ENCODE measurements at places on chromosomes 1 and 21.
A peak's percentile ranks its signal among the peaks of the same experiment; 100 is the strongest.

DNA sequence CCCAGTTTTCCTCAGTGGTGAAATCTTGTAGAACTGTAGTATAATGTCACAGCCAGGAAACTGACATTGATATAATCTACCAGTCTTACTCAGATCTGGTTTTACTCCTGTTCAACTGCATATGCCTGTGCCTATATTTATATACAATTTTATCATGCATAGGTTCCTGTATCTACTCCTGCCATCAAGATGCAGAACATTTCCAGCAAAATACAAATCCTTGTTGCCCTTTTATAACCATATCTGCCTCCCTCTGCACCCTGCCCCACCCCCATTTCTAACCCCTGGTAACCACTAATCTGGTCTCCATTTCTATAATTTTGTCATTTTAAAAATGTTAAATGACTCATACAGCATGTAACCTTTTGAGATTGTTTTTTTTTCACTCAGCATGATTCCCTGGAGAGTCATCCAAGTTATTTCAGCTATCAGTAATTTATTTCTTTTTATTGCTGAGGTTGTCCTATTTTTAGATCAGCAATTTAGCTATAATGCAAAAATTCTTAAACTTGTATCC is 8.1 kb downstream of the UTP25 start:
- no peak for DNase-seq

DNA sequence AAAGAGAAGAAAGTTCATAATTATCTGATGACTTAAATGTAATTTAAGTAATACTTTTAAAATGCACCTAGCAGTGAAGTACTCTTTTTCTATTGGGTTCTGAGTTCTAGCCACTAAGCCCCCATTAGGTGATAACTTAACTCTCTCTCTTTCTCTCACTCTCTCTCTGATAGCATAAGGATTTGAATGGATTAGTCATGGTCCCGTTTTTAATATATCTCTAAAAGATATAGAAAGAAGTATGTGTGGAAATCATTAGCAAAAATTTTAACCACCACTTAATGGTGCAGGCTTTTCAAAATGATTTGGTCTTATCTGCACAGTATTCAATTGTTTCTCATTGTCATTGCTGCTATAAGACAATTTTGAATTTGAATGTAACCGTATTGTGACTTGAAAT is 78.2 kb downstream of the RWDD3 start:
- DNase-seq, result no peak

DNA sequence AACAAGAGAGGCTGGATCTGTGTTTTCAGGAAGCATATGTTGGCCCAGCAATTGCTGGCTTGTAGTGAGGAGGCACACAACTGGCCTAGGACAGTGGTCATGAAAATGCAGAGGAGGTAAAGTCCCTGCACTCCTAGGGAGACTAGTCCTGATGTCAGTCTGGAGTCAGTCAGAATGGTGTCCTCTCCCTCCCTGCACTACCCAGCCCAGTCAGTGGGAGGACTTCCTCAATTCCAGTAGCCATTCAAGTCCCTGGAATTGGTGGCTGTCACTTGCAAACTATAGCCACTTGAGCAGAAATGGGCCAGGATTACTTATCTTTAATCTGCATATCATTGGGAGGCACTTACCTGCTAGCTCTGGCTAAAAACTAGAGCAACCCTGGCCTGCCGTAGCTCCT is 18.6 kb downstream of the NDUFS5 start:
- DNase-seq, result no peak

- no peak for DNase-seq
Measured at GRCh38 chr1:117579221-117579906, 26.5 kb upstream of the TENT5C start.

GRCh38 chr1:50955116-50955515 is 5.0 kb downstream of the FAF1 start:
- no peak for DNase-seq

DNA sequence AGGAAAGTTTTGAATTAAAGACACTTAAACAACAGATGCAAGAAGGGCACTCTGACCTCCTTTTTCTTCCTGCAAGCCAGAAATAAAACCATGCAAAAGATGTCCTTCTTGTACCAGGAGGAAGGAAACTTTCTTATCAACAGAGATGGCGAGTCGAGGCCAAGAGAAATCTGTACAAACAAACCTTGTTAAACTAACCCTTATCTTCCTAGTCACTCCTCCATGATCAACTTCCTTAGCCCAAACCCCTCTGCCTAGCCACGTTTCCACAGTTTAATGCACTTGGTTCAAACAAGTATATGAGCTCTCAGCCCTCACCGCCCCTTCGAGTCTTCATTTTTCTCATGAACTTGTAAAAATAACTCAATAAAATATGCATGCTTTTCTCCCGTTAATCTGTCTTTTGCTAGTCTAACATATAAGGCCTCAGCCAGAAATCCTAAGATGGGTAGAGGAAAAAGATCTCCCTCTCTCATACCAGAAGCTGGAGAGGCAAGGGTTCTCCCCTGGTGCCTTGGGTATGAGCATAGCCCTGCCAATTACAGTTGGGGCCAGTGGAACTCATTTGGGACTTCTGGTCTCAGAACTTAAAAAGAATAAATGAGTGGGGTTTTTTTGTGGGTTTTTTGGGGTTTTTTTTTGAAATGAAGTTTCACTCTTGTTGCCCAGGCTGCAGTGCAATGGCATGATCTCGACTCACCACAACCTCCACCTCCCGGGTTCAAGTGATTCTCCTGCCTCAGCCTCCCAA is 141.7 kb upstream of the SOD1 start:
- no peak for DNase-seq

DNA sequence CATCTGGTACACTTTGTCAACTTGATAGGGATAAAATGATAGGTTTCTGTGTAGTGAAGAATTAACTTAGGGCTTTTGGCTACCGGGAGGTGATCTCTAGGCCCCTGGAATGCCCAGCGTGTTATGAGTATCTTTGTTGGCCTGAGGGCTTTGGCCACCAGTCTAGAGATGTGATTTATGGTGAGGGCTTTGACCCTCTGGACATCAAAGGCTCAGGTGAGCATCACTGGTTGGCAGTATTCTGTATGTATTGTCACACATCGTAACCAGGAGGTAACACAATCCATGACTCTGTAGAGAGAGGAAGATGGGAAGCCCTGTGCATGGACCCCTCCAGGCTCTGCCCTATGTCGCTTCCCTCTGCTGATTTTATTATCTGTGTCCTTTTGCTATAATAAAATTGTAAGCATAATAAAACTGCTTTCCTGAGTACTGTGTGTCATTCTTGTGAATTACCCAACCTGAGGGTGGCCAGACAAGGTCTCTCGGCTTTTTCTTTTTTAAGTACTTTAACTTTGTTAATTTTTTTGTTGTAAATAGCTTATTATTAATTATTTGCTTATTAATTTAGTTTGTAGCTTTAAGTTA is 40.2 kb upstream of the PRDX6 start:
- DNase-seq, result no peak

DNA sequence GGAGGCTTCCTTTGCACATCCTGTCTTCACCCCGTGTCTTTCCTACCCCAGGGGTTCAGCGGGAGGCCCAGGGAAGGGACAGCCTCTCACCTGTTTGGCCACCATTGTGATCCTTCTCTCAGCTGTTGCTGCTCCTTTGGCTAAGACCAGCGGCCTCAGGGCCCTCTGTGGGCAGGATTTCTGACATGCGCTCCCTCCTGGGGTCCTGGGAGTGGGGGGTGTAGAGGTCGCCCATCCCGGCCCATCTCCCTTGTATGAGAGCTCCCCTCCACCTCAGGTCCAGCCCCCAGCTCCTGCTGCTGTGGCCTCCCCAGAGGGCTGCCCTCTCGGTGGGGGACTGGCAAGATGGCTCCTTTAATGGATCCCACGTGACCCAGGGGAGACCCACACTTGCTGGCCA is 120.5 kb downstream of the PRDM2 start:
- DNase-seq, result no peak

DNA sequence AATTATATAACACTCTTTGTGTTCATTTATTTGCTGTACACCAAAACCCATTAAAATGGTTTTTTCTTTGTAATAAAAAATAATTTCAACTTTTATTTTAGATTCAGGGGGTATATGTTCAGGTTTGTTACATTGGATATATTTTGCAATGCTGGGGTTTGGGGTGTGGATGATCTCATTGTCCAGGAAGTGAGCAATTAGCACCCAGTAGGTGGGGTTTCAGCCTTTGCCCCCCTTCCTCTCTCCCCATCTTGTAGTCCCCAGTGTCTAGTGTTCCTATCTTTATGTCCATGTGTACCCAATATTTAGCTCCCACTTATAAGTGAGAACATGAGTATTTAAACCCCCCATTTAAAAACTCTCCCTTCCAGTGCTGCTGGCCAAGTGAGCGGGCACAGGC is 184.6 kb downstream of the RHOU start:
- no peak for DNase-seq

GRCh38 chr1:10835822-10836421 is 39.5 kb upstream of the CASZ1 start:
- DNase-seq, result no peak

GRCh38 chr1:207495801-207496792 is at the start of gene CR1:
CR1 (plus strand) TSS chr1:207496157; CDS start chr1:207496268, 111 bp downstream.
- peak; percentile 22 for DNase-seq

GRCh38 chr1:236302941-236303340 is 21.2 kb upstream of the ERO1B start:
- DNase-seq, result no peak

GRCh38 chr1:48645883-48646282 is 130.8 kb downstream of the BEND5 start:
- no peak for DNase-seq

DNA sequence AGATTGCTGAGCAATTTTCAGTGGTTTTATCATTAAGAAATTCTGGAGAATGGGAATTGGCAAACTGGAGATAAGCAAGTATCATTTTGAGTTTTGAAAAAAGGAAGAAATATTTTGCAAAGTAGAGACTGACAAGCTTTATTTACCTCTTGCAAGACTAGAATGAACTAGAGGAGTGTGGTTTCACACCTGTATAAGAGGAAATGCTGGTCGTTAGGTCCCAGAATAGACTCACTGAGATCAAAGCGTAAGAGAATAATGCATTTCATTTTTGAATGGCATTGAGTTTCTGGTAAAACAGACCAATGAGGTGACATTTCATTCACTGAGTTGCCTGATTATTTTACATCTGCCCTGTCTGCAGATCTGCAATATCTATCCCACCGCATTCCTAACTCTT is 308.1 kb downstream of the ADGRL2 start:
- DNase-seq, result no peak

DNA sequence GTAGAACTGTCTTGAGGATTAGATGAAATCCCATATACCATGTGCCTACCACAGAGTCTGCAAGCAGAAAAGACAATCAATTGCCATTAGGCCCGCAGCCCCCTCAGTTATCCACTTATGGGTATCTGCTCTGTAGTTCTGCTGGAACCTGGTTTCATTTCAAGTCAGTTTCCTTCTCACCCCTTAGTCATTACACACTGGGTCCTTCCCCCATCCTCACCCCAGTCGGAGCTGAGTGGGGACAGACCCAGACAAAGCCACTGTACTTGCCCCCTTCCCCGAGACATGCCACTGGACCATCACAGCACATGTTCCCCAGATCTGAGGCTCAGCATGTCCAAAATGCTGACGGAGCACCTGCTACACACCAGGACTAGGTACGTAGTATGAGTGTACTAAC is 21.2 kb downstream of the PGLYRP3 start:
- no peak for DNase-seq

All from activated CD4-positive, alpha-beta T cell treated with anti-CD3 and anti-CD28 coated beads for 4 hours (primary cell).